ENCODE measurements at places on chromosomes 2 and 18.

DNA sequence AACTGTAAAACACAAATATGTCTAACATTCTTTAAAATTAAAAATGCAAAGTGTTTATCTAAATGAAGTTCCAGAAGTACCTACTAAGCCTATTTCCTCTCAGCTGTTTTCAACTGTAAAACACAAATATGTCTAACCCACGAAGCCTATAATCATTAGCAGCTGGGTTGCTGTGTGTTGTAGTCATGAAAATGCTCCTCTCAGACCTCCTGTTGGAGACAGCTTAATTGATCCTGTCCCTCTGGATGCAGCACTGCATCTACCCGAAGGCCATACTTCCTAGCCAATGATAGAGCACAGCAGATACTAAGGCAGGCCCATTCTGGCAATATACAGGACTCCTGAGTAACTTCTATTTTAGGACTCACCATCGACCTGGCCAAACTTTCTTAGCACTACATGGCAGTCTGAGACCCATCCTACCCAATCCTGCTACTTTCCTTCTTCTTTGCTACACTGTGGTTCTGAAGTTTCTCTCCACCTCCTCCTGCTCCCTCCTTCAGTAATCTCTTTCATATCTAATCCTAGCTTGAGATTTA lies 92.5 kb upstream of the RBBP8 start:
- DNase-seq: no peak

GRCh38 chr18:33282709-33283333 lies 157.7 kb downstream of the CCDC178 start:
- DNase-seq: no peak

GRCh38 chr18:79912409-79912991 lies 39.0 kb downstream of the SLC66A2 start:
- no peak for DNase-seq

- DNase-seq: no peak
These were observed 61.4 kb upstream of the MSTN start for GRCh38 chr2:190123956-190124355.

All from MV-4-11 (cell line).